NCI-H1930 (cell line): ENCODE measurements at places on chromosomes 12 and 14.

GRCh38 chr14:77180726-77181602 lies 634 bp upstream of the TMEM63C start:
- no peak for DNase-seq

- DNase-seq: no peak
These were observed 117.3 kb downstream of the ERC1 start for GRCh38 chr12:1108276-1108675.

DNA sequence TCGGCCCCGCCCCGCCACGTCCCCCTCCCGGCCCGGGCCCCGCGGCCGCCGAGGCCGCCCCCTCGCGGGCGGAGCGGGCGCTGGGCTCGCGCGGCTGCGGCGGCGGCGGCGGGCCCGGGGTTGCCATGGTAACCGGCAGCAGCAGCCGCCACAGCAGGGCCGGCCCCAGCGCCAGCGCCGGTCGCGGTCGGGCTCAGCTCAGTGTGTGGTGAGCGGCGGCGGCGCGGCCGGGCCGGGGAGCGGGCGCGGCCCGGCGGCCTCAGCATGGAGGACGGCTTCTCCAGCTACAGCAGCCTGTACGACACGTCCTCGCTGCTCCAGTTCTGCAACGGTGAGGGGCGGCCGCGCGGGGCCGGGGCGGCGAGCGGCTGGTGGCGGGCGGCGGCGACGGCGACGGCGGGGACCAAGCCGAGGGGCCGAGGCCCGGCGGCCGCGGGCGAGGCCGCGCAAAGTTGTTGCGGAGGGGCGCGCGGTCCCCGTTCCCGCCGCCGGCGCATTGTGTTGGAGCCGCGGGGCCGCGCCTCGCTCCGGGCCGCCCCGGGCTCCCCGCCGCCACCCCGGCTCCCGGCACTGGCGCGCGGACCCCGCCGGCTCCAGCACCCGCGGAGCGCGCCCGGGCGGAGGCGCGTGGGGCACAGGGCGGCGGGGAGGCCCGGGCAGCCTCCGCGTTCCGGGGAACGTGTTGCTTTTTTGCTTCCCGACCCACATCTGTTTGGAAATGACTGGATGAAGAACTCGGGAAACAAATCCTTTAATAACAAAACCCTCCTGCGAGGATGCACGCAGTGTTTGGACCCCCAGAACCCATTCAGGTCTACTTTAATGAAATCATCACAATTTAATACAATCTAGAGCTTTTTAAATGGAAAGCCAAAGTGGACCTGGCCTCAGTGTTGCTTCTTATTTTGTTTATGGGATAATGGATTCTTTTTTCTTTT lies at the start of gene EML1:
Gene EML1 (plus strand): TSS at position 201 of the 938 bp plus-strand sequence. CDS start 64 bp downstream, at position 265.
- peak; percentile 86 for DNase-seq

- DNase-seq: no peak
These were observed 3.2 kb downstream of the PLD4 start for GRCh38 chr14:104927901-104928300.

GRCh38 chr12:120257041-120257821 lies 8.3 kb downstream of the PXN start:
- DNase-seq: no peak

- no peak for DNase-seq
These were observed 103.7 kb downstream of the SRGAP1 start for GRCh38 chr12:63948211-63948610.

- DNase-seq: no peak
These were observed 1469.3 kb downstream of the AACS start for GRCh38 chr12:126534495-126534894.

GRCh38 chr12:62604871-62605270 lies 138.2 kb downstream of the MON2 start:
- DNase-seq: no peak

DNA sequence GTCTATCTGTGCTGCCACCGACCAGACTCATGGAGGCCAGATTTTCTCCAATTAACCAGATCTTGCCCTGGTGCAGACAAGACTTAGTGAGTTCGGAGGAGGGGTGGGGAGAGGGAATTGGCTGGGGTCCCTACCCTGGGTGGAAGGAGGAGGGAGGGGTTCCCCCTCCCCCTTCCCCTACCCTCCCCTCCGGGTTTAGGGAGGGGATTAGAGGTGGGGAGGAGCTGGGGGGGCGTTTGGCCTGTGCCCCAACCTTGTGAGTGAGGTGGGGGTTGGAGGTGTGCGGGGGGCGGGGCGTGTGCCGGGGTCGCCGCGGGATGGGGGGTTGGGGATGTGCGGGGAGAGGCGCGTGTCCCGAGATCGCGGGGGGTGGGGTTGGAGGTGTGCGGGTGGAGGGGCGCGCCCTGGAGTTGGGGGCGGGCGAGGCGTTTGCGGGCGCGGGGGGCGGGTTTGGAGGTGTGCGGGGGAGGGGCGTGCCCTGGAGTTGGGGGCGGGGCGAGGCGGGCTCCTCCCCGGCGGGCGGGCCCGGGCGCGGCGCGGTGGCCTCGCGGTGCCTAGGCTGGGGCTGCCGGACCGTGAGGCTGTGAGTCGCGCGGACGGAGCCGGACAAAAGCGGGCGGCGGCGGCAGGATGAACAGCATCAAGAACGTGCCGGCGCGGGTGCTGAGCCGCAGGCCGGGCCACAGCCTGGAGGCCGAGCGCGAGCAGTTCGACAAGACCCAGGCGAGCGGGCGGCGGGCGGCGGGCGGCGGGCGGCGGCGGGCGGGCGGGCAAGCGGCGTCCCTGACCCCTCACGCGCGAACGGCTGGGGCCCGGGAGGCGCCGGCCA lies at the start of gene HIP1R:
Gene HIP1R (plus strand): TSS at position 537 of the 829 bp plus-strand sequence. CDS start 94 bp downstream, at position 631.
- DNase-seq: peak; percentile 11

DNA sequence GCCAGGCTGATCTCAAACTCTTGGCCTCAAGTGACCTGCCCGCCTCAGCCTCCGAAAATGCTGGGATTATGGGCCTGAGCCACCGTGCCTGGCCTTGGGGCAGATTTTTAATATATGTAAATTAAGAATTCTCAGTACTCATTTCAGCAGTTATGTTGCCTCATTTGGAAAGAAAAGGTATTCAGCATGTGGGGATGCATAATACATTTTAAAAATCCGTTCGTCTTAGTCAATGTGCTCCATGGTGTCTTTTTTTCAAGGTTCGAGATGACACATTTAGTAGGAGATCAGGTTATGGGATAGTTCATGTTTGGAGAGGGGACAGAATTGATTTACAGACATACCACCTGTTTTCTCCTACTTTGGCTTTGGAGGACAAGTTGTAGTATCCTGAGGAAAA lies 10.2 kb downstream of the SYNE2 start:
- DNase-seq: no peak

DNA sequence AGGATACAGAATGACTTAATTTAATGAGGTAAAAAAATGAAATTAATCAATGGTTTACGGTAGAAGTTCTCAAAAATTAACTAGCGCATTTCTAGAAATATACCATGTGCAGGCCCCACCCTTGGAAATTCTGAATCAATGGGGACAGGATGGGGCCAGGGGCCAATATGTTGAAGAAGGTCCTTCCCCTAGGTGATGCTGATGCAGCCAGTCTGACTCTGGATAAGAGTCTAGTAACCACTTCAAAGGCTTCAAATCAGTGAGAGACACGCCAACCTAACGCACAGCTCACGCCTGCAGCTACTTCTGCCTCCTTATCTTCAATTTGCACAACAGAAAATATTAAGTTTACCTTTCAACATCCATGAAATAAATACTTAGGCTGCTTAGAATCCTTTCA lies 14.9 kb downstream of the GIT2 start:
- DNase-seq: no peak

GRCh38 chr12:15982471-15982870 lies 71.3 kb downstream of the DERA start:
- DNase-seq: no peak

DNA sequence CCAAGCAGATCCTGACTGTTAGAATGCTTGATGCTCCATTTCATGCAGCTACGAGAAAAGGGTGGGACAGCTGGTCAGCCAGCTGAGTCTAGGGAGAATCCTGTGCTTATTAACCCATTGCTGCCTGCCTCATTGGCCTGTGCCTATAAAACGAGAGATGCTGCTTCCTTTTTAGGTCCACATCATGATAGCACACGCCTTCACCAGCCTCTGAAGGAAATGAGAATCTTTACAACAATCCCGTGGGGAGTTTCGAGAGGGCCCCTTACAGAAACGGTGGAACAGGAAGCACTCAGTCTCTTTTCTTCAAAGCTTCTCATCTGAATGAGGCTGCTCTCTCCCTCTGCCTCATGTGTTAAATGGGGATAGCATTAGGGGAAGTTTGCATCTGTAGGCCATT lies 147.3 kb upstream of the RFLNA start:
- DNase-seq: no peak

DNA sequence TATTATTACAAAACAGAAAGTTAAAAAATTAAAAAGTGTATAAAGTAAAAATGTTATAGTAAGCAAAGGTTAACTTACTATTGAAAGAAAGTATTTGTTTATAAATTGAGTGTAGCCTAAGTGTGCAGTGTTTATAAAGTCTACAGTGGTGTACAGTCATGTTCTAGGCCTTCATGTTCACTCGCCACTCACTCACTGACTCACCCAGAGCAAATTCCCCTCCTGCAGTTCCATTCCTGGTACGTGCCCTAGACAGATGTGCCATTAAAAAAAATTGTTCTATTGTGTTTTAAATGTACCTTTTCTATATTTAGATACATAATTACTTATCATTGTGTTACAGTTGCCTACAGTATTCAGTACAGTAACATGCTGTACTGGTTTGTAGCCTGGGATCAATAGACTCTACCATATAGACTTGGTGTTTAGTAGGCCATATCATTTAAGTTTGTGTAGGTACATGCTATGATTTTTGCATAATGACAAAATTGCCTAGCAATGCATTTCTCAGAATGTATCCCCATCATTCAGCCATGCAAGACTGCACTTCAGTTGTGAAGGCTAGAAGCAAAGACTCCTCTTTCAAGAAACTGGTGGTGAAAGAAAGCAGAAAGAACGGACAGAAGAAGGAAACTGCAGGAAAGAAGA lies 100.6 kb downstream of the DACT1 start:
- no peak for DNase-seq
